ENCODE measurements at places on chromosomes 1 and 21.

- no peak for DNase-seq
Measured at GRCh38 chr21:17053321-17053720, 459.5 kb upstream of the CXADR start.

- no peak for DNase-seq
Measured at GRCh38 chr1:72937905-72938304, 655.6 kb upstream of the NEGR1 start.

- peak; percentile 65 for DNase-seq
Measured at GRCh38 chr1:24374891-24375786, 38.4 kb downstream of the STPG1 start.

- no peak for DNase-seq
Measured at GRCh38 chr1:71785000-71785399, 497.3 kb downstream of the NEGR1 start.

DNA sequence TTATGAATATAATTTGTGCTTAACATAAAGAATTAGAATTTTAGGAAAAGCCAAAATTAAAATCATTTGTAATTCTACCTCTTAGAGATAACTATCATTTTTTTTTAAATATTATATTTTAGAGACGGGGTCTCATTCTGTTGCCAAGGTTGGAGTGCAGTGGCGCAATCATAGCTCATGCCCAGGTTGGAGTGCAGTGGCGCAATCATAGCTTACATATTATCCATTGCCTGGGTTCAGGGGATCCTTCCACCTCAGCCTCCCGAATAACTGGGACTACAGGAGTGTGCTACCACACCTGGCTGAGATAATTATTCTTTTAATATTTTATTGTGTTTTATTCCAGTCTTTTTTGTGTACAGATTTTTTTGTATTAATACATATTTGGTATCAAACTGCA lies 8.3 kb downstream of the RASAL2 start:
- DNase-seq, result no peak

GRCh38 chr1:92538048-92538412 lies 51.3 kb upstream of the GFI1 start:
- DNase-seq, result peak; percentile 5

DNA sequence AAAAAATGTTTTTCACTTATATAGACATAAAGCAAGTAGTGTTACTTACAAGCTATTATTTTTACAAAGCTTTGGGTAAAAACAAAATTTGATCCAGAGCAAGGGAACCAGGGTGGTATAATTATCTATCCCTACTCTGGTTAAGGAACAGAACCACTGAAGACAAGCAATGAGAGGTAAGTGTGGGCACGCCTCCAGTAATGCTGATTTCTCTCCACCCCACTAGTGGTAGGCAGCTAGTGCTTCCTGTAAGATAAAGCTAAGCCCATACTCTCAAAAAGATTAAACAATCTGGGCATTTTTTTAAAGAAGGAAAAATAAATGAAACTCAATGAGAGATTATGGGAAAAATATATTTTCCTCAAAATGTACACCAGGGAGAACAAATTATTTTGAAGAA lies 22.1 kb downstream of the TFB2M start:
- DNase-seq, result no peak

DNA sequence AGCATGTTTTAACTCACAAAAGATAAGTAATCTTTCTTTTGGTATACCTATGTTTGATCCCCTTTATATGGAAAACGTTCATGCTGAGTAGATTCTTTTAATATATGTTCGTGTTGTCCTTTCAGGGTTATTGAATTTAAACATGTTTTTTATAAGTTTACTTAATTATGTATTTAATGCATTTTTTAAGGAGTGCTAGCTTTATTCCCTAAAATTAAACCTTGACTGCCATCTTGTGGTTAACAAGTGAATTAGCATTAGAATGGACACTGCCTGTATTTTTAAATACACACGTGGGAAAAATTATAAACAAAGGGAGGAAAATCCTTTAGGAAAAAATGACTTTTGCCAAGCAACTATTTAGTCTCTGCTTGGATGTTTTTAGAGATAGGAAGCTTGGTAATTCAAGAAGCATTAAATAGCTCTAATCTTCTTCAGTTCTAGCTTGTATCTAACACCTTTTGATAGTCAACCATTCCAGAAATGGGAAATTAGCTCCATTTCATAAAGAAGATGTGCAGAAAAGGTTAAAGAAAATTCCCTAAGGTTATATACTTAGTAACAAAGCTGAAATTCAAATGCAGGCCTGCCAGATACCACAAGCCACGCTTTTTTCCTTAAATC lies 43.0 kb downstream of the UBE2U start:
- peak; percentile 64 for DNase-seq

DNA sequence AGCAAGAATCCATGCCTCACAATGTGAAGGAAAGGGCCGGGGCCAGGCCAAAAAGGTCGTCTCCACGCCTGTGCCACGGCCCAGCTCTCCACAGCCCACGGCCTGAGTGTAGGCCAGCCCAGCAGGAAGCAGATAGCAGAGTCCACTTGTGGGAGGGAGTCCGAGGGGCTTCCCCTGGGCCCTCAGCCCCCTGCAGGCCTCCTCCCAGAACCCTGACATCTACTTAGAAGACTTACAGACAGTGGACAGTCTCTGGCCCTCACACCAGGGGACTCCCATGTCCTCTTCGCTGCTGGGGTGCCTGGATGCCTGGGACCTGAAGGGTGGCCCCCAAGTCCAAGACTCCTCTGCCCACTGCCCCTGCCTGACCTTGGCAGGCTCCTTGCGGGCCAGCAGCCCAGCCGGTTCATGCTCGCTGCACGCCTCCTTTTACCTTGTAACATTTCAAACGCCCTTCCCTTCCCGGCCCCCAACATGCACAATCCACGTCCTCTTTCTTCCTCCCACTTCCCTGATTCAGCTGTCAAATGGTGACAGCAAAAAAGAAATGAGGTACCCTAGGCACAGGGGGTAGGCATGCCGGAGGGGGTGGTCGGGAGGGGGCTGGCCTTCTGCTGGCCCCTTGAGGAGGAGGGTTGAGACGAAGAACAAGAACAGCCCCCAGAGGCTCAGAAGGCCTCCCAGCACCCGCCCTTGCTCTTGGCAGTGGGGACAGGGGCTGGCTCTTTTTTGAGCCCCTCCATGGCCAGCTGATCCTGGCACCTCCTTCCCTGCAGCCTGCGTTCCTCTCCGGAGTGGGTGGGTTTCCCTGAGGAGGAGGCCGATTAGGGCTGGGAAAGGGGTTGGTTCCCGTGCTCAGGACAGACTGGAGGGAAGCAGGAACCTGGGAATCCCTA lies 997 bp upstream of the PTPN7 start:
- no peak for DNase-seq

DNA sequence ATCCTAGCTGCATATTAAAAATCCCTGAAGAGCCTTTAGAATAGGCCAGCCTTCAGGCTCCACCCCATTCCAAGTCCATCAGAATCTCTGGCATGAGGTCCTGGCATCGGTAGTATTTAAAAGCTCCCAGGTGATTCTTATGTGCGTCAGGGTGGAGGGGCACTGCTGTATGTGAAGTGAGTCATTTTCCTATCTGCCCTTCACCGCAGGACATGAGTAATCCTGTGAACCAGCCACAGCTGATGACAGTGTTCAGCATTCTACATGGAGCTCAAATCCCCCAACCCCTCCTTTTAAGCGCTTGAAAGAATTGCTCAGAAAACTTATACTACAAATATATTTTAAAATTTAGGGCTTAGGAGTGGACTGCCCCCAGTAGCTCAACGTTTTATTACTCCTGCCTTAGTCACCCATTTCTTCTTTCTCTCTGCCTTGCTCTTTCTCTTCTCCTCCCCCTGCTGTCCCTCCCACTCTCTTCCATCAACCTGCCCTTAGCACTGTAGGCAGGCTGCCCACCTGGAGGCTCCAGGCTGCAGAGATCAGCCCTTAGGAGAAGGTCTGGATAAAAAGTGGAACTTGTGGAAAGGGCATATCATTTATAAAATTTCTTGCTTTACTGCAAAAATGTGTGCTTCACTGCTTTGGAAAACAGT lies 73.8 kb upstream of the ZNF281 start:
- peak; percentile 98 for DNase-seq

- no peak for DNase-seq
Measured at GRCh38 chr1:207311888-207312603, 9.4 kb upstream of the CD55 start.

GRCh38 chr1:37765916-37766664 lies 1.2 kb upstream of the EPHA10 start:
- no peak for DNase-seq

DNA sequence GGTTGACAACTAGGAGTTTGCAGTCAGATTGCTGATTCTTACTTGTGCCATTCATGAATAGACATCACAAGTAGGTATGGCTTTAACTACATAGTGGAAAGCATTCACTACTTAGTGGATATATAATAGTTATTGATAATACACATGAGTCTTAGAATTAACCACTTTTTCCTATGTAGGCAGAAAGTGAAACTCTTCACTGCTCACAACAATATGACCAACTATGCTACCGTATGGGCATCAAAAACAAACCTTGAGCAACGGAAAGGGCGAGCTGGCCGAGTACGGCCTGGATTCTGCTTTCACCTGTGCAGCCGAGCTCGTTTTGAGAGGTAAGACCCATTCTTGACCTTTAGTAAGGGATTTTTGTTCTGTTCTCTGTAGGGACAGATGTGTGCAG lies 38.7 kb downstream of the DHX9 start:
- no peak for DNase-seq

DNA sequence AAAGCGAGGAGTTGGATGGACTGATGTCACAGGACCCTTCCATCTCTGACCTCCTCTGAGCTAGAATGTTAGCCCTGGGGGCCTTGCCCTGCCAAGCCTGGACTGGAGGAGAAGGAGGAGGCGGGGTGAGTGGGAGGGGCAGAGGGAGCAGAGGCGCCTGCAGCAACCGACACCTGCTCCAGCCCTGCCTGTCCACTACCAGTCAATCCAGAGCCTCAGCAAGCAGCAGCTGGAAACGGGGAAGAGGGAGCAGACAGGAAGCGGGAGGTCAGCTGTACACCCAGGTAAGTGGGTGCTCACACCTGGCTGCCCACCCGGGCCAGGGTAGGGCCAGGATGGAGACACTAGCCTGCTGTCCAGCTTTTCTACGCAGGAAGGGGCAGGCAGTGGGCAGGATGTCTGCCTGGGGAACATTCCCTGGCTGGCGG lies at the start of gene IGFN1:
Gene IGFN1, plus strand, starts transcription at position 201 of the 428 bp plus-strand sequence. CDS start 2,470 bp downstream, outside the sequence.
- DNase-seq, result no peak

DNA sequence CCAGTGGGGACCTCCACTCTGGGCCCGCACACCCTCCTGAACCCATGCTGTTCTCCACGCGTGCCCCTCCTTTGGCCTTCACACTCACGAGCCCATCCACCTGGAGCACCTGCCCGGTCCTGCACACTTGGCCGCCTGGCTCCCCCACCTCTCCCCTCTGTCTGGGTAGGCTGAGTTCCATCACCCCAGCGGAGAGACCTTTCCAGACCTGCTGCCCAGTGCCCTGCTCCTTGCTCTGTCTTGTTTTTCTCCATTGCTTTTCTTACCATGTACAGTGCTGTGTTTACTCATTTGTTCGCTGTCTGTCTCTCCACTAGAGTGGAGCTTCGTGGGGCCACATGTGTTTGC lies 351.0 kb upstream of the VAMP3 start:
- DNase-seq, result no peak

DNA sequence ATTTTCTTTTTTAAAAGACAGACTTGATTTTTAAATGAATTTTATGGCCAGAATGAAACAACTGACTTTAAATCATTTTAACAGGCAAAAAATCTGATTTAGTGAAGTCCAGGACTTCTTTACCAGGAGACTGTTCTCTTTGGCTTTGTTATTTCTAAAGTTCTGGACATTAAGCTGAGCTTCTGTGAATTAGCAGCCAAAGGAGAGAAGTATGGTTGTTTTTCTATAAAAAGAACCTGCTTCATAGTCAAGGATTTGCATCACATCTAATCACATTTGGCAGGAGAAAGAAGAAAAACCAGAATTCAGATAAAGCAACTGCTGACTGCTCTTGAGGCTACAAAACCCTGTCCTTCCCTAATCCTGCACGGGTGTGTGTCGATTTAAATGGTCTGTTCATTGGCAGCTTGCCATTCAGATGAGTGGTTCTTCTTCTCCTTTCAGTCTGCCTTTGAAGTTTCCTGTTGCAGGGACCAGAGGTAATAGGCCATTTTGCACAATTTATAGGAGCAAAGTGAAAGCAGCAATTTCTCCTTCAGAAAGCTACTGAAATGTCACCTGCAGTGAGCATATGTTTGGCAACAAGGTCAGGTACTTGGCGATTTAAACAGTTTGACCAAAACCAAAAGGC lies 215.4 kb downstream of the OLFM3 start:
- peak; percentile 14 for DNase-seq

DNA sequence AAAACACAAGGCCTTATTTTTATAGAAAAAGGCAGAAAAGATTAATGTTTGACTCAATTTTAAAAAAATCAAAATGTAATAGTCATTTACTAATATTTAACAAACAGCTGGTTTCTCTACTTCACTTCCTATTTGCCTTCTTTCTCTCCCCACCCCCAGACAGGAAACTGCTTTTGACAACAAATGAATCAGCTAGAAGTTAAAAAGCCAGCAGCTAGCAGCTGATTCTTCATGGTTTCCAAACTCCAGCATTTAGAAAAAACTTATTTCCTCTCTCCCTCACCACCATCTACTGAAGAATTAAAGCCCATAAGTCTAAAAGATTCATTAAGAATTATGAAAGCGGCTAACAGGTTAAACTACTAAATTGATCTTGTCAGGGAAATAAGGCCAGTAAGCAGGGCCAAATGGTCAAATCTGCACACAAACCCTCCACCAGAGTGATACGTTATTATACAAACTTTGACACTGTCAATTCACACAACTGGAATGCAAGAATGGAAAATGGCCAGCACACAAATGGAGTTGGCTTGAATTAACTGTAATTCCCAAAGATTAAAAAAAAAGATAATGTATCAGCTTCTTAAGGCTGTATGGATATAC lies 4.0 kb downstream of the WDR26 start:
- DNase-seq, result peak; percentile 71

- DNase-seq, result no peak
Measured at GRCh38 chr1:201533836-201534235, 5.1 kb upstream of the NAV1 start.

DNA sequence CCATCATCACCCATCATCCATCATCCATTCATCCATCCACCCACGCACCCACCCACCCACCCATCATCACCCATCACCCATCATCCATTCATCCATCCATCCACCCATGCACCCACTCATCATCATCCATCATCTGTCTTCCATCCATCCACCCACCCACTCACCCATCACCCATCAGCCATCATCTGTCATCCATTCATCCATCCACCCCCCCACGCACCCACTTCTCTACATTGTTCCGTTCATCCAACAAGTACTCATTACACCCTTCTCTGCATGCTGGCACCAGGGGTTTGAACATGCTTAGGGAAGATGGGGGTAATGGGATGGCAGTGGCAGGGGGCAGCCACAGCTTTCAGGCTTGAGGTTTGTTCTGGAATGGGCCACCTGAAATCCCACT lies 82.1 kb downstream of the ADARB1 start:
- no peak for DNase-seq

DNA sequence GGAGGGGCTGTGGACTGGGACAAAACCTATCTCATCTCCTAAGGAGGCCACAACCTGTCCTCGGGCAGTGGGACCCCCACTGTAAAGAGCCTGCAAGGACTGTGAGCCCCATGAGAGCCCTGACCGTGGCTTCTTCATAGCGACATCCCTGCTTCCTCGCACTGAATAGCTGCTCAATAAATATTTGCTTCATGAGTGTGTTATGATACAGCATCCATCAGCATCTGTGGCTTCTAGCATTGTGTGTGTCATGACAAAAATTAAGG lies 40.5 kb upstream of the CSF3R start:
- DNase-seq, result no peak

Measured in astrocyte of the spinal cord (primary cell).